ENCODE measurements at places on chromosomes 4 and X. TPM values are rescaled to one million over a fixed set of nuclear protein-coding genes. Genes with fewer than 3 reads are reported as not detected.

The FMR1NB gene
- total RNA-seq = not detected

The NKRF gene
- total RNA-seq = 19.8 TPM

The DDIT4L gene
- total RNA-seq = 3.5 TPM

The PSAPL1 gene
- total RNA-seq = not detected

The DMRTC1B gene
- total RNA-seq = 0.37 TPM

The IL2 gene
- total RNA-seq = 233 TPM

The MAGEC1 gene
- total RNA-seq = not detected

The PAQR3 gene
- 15.2 TPM for total RNA-seq

The POU4F2 gene
- not detected for total RNA-seq

The SHISA3 gene
- total RNA-seq = not detected

Data from activated T-helper 17 cell treated with anti-CD3 and anti-CD28 coated beads, Interleukin-2, amount 50 U/mL, for 72 hours (primary cell).